ENCODE measurements at places on chromosomes 16 and 17. TPM values are rescaled to one million over a fixed set of nuclear protein-coding genes. Genes with fewer than 3 reads are reported as not detected.

TMEM231 gene
- 4.4 TPM for total RNA-seq

FLII gene
- total RNA-seq, result 535 TPM

CMTM2 gene
- total RNA-seq, result not detected

SAMD14 gene
- 1.1 TPM for total RNA-seq

STXBP4 gene
- 2.2 TPM for total RNA-seq

NPIPA5 gene
- 7.8 TPM for total RNA-seq

MYOCD gene
- 43.4 TPM for total RNA-seq

SLC38A8 gene
- 0.29 TPM for total RNA-seq

SULT1A4 gene
- total RNA-seq, result 5.1 TPM

C17orf67 gene
- total RNA-seq, result 1.0 TPM

GRCh38 chr16:48029768-48030167 is 126.0 kb downstream of the ABCC12 start:
- no peaks in the 10 kb centered on the region for H3K27me3 ChIP-seq
- H3K27ac ChIP-seq, result no peak overlapping the region
- DNase-seq, result no peak

- H3K4me1 ChIP-seq, result peaks cover 43% of the 10 kb centered on the region
- DNase-seq, result no peak
Observed at GRCh38 chr17:10126616-10127501, 71.5 kb downstream of the GAS7 start.

DNA sequence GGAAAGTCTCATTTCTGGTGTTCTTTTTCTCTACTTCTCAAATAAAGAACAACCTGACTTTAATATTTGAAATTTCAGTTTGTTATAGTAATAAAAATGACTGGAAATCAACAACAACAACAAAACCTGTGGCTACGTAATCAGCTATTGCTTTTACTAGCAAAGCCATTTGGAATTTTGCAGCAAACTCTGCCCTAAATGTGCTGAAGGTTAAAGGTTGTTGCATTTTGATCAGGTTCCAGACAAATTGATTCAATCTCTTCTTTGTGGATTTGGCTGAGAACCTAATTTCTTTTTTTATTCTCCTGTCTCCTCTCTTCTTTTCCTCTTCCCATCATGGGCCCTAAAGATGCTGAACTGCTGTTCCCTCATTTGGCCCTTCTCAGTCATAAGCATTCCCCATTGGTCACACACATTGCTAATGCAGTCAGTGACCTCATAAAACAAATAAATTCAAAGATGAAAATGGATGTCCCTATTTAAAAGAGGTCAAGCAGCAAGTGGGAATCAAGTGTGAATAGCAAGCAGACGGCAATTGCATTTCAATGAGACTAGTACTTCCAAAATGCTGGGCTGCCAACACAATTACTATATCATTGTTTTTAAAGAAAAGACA is 795.1 kb upstream of the CDH8 start:
- no peak for DNase-seq
- H3K36me3 ChIP-seq, result no peaks in the 10 kb centered on the region
- H3K27ac ChIP-seq, result no peak overlapping the region
- H3K27me3 ChIP-seq, result no peaks in the 10 kb centered on the region

DNA sequence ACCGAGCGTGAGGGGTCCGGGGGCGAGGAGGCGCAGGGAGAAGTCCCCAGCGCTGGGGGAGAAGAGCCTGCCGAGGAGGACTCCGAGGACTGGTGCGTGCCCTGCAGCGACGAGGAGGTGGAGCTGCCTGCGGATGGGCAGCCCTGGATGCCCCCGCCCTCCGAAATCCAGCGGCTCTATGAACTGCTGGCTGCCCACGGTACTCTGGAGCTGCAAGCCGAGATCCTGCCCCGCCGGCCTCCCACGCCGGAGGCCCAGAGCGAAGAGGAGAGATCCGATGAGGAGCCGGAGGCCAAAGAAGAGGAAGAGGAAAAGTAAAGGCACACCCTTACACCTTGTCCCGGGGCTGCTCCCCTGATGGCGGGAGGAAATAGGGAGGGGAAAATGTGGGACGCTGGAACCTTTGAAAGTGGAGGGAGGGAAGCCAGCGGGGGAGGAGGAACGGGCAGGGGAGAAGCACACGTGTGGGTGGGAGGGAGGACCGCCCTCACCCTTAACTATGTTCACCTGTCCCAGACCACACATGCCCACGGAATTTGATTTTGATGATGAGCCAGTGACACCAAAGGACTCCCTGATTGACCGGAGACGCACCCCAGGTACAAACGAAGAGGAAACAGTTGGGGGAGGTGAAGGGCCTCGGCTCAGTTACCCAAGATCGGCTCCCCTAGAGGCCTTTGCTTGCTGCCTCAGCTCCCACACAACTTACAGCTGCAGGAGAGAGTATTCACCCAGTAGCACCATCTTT is 916 bp downstream of the PAGR1 start:
- peak; percentile 81 for DNase-seq
- peak overlapping the region; percentile 80 for H3K4me3 ChIP-seq
- H3K27ac ChIP-seq, result peak overlapping the region; percentile 90
- H3K4me1 ChIP-seq, result peaks cover 58% of the 10 kb centered on the region
- H3K27me3 ChIP-seq, result no peaks in the 10 kb centered on the region
- H3K36me3 ChIP-seq, result no peaks in the 10 kb centered on the region

- no peak overlapping the region for H3K27ac ChIP-seq
- no peaks in the 10 kb centered on the region for H3K36me3 ChIP-seq
- no peaks in the 10 kb centered on the region for H3K27me3 ChIP-seq
- DNase-seq, result no peak
- no peak overlapping the region for H3K4me3 ChIP-seq
Observed at GRCh38 chr16:73016488-73016830, 31.5 kb downstream of the ZFHX3 start.

GRCh38 chr16:78244131-78244895 is 144.9 kb downstream of the WWOX start:
- H3K27me3 ChIP-seq, result no peaks in the 10 kb centered on the region
- no peak overlapping the region for H3K27ac ChIP-seq
- no peak overlapping the region for H3K4me3 ChIP-seq
- no peaks in the 10 kb centered on the region for H3K4me1 ChIP-seq
- no peaks in the 10 kb centered on the region for H3K36me3 ChIP-seq

DNA sequence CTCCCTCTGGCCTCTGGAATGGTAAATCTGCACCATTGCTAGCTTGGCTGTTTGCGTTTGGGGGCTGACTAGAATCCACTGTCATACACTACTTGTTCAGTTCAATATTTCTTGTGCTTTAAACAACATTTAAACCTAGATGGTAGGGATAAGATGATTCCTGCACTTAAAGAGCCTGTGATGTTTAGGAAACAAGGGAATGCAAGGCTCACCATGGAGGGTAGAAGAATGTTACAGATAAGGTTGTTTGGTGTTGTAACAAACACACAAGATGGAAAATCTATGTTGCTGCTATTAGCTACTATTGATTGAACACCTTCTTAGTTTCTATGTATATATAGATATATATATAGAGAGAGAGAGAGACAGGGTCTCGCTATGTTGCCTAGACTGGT is 31.4 kb downstream of the YPEL2 start:
- H3K4me1 ChIP-seq, result peaks cover 96% of the 10 kb centered on the region
- H3K4me3 ChIP-seq, result no peak overlapping the region
- H3K27me3 ChIP-seq, result no peaks in the 10 kb centered on the region
- H3K27ac ChIP-seq, result peak overlapping the region; percentile 41

- no peak overlapping the region for H3K27ac ChIP-seq
- peaks cover 84% of the 10 kb centered on the region for H3K36me3 ChIP-seq
- H3K27me3 ChIP-seq, result no peaks in the 10 kb centered on the region
- DNase-seq, result no peak
- H3K4me1 ChIP-seq, result no peaks in the 10 kb centered on the region
Observed at GRCh38 chr16:74492976-74493375, 71.7 kb upstream of the CLEC18B start.

GRCh38 chr17:27285516-27285915 is 8.4 kb upstream of the WSB1 start:
- no peak overlapping the region for H3K27ac ChIP-seq
- no peaks in the 10 kb centered on the region for H3K36me3 ChIP-seq
- DNase-seq, result no peak
- H3K4me1 ChIP-seq, result peaks cover 61% of the 10 kb centered on the region
- H3K27me3 ChIP-seq, result no peaks in the 10 kb centered on the region
- no peak overlapping the region for H3K4me3 ChIP-seq

DNA sequence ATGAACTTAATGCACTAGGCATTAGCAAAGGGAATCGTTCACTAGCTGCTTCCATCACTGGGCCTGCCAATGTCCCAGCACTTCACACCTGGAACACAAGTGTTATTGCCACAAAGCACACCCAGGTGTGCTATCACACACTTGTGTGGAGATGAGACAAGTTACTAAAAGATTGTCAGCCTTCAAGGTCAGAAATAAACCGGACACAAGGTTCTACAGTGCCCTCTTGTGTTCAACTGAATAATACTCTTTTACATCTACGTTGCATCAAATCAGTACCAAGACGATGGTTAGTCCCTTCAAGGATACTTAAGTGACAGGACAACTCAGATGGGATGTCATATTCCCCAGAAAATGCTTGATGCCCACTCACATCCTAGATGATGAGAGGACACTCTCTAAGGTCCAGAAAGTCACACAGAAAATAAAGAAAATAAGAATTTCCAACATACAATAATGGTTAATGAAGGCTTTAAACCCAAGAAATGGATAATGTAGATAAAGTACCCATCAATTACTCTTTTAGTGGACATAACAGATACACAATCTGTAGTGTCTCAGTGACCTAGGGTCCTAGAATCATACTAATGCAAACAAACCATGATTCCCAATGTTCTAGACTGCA is 16.4 kb upstream of the GLG1 start:
- no peak overlapping the region for H3K27ac ChIP-seq
- peaks cover 73% of the 10 kb centered on the region for H3K36me3 ChIP-seq
- H3K27me3 ChIP-seq, result no peaks in the 10 kb centered on the region
- DNase-seq, result no peak
- no peak overlapping the region for H3K4me3 ChIP-seq

- no peaks in the 10 kb centered on the region for H3K4me1 ChIP-seq
- H3K4me3 ChIP-seq, result no peak overlapping the region
- H3K36me3 ChIP-seq, result no peaks in the 10 kb centered on the region
- no peak overlapping the region for H3K27ac ChIP-seq
Observed at GRCh38 chr16:1439058-1439698, 5.2 kb downstream of the CCDC154 start.

- peaks cover 38% of the 10 kb centered on the region for H3K4me1 ChIP-seq
- H3K4me3 ChIP-seq, result no peak overlapping the region
- H3K27me3 ChIP-seq, result no peaks in the 10 kb centered on the region
- H3K27ac ChIP-seq, result peak overlapping the region; percentile 77
- no peaks in the 10 kb centered on the region for H3K36me3 ChIP-seq
- DNase-seq, result no peak
Observed at GRCh38 chr17:31511195-31511578, 119.7 kb downstream of the RAB11FIP4 start.

DNA sequence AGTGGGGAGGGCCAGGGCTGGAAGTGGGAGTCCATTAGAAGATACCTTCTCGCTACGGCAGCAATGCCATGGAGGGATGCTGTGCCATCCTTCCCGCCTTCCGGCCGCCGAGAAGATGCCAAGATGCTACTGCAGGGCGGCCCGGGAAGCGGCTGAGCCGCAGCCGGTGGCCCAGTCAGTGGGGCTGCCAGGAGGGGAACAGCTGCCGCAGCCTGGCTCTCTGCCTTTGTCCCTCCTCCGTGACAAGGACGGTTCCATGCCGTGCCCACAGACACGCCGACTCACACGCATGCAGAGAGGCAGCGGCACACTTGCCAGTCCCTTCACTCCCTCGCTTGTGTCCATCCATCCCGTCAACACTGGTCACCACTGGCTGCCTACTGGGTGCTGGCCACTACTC is 20.2 kb upstream of the NCBP3 start:
- H3K27me3 ChIP-seq, result no peaks in the 10 kb centered on the region
- H3K36me3 ChIP-seq, result no peaks in the 10 kb centered on the region
- H3K4me3 ChIP-seq, result no peak overlapping the region
- H3K27ac ChIP-seq, result no peak overlapping the region
- peaks cover 5% of the 10 kb centered on the region for H3K4me1 ChIP-seq

DNA sequence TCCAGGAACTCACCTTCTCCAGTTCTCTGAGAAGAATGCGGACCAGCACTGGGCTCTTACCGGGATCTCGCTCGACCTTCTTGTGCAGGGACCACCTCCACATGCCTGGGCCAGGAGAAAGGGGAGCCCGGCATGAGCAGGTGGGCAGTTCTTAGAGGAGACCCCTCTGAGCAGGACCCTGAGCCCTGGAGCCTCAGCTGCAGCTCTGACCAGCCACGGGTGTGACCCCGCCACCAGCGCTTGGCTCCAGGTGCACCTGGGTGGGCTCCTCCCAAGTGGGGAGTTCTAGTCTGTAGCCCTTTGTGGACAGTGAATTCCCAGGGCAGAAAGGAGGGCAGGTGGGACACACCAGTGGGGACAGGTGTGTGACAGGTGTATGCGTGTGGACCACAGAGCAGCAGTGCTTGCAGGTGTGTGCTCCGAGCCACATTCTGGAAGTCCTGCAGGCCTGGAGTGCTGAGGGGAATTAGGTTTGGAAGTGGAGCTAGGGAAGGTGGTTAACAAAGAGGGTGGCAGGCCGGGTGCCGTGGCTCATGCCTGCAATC is 28.9 kb downstream of the PIK3R6 start:
- no peak for DNase-seq
- H3K4me1 ChIP-seq, result peaks cover 9% of the 10 kb centered on the region
- no peaks in the 10 kb centered on the region for H3K27me3 ChIP-seq

DNA sequence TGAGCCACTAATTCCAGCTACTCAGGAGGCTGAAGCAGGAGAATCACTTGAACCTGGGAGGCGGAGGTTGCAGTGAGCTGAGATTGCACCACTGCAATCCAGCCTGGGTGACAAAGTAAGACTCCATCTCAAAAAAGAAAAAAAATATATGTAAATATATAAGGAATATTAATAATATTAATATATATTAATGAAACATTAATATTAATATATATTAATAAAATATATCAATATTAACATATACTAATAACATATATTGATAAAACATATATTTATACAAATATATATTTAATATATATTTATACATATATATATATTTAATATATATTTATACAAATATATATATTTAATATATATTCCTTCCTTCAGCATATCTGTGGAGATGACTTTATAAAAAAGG is 338.0 kb downstream of the NPIPA8 start:
- H3K36me3 ChIP-seq, result no peaks in the 10 kb centered on the region
- no peaks in the 10 kb centered on the region for H3K4me1 ChIP-seq
- no peak for DNase-seq
- no peaks in the 10 kb centered on the region for H3K27me3 ChIP-seq
- H3K4me3 ChIP-seq, result no peak overlapping the region

DNA sequence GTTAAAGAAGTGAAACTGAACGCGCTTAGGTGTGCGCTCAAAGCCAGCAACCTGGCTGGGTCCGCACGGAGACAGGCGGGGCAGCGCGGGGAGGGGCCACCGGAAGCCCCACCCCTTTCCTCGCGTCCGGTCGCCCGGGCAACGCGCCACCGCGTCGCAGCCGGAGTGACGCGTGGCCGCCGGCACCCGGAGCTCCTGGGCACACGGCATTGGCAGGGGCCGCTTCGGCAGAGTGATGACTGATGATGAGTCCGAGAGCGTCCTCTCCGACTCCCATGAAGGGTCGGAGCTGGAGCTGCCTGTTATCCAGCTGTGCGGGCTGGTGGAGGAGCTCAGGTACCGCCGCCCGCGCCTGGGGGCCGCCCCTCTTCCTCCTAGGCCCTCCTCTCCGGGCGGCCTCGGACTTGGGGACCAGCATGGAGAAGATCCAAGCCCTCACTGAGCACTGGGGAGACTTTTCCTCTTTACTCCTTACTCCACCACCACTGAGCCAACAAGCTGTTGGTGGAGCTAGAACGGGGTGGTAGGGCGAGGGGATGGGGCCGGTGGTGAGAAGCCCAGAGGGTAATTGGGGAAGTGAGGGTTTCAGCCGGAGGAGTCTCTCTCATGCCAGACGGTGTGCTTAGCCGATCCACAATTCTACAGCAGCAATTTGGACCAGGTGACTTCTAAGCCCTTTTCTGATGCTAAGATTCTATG is 44.9 kb downstream of the PRSS54 start:
- H3K27ac ChIP-seq, result peak overlapping the region; percentile 46
- peak overlapping the region; percentile 77 for H3K4me3 ChIP-seq
- peaks cover 15% of the 10 kb centered on the region for H3K4me1 ChIP-seq
- peak; percentile 77 for DNase-seq
- H3K27me3 ChIP-seq, result no peaks in the 10 kb centered on the region

Data from heart left ventricle (tissue), 16 donors.